ENCODE measurements at places on chromosomes 11 and 22.
A peak's percentile ranks its signal among the peaks of the same experiment; 100 is the strongest.

DNA sequence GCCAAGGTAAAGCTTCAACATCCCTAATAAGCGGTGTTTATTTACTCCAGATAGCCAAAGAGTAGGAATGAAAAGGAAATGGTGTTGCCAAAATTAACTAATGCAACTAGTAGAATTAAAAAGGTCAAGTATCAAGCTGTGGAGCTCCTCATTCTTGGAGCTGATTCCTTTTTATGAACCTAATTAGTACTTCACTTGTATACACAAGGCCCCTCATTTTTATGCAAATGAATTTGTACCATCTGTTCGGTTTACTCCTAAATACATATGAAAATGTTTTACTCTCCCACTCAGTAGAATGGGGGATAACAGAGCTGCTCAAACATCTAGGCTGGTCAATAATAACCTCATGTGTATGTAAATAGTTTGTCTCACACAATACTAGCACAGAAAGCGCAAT lies 426.4 kb upstream of the LUZP2 start:
- DNase-seq, result no peak

GRCh38 chr22:24175160-24175808 lies 6.0 kb upstream of the SUSD2 start:
- peak; percentile 34 for DNase-seq

- DNase-seq, result no peak
These were observed 10.0 kb upstream of the OR5M1 start for GRCh38 chr11:56624661-56625110.

GRCh38 chr11:82939456-82939855 lies 37.9 kb downstream of the DDIAS start:
- no peak for DNase-seq

- no peak for DNase-seq
These were observed 94.4 kb downstream of the LUZP2 start for GRCh38 chr11:24591283-24591682.

DNA sequence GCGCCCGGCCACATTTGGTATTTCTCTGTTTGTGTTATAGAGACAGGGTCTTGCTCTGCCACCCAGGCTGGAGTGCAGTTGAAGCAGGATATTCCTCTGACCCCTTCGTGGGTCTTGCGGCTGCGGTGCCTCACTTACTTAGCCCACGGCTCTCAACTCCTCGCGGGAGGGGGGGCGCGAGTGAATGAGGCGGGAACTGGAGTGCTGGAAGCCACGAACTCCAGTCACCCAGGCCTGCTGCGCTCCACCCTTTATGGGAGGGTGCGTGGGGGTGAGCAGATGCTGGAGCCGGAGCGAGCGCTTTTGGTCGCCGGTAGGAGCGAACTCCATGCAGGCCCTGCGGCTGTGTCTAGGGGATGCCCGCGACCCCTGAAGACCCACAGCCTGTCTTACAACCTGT lies 1.8 kb downstream of the C11orf54 start:
- DNase-seq, result no peak

GRCh38 chr11:39960206-39960605 lies 1499.2 kb downstream of the LRRC4C start:
- no peak for DNase-seq

- no peak for DNase-seq
These were observed 40.8 kb upstream of the SMIM38 start for GRCh38 chr11:69114811-69115523.

DNA sequence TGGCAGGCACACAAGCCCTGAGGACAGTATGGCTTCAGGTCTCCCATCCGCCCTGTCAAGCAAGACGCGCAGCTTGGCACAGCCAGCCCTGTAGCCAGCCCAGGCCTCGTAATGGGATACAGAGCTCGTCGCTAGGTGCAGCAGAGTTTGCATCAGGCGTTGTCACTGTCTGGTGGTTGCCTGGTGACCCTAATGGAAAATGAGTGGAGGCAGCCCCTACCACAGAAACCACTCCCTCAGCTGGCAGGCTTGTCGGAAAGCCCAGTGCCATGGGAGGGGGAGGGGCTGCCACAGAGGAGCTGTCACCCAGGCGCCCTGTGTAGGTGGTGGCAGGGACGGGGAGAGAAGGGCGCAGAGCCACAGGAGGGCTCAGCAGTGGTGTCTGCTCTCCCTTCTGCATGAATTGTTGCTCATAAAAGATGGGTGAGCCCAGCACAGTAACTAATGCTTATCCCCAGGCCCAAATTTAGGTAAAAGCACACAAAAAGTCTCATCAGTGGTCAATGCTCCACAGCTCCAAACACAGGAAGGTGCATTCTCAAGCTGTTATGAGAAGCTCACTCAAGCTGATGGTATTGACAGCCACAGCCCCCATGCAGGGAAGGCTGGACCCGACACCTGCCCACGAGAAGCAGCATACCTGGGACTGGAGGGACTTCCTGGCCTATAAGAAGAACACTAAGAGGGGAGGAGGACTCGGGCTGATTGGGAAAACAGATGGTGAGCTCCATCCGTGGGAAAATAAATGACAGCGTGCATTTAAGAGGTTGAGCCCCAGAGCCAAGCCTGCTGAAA lies 164.6 kb downstream of the ETS1 start:
- DNase-seq, result no peak

- no peak for DNase-seq
These were observed 883.0 kb downstream of the TBC1D22A start for GRCh38 chr22:47645450-47645914.

GRCh38 chr11:70464509-70465361 lies 66.4 kb downstream of the CTTN start:
- DNase-seq, result no peak

GRCh38 chr22:45185718-45186514 lies 22.2 kb downstream of the NUP50 start:
- DNase-seq, result no peak

DNA sequence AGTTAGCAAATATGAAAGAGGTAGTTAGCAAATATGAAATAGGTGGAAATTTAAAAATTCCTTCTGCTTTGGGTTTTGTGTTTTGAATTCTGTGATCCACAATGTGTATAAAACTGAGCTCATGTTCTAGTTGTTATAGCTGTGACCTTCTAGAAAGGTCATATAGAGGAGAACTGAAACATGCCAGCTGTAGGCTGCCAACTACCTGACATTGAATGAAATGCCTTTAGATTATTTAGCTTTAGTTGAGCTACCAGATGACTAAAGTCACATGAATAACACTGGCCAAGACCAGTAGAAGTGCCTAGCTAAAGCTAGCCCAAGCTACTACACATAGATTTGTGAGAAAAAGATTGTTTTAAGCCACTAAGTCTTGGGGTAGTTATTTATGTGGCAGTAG lies 5.8 kb upstream of the TCN1 start:
- DNase-seq, result no peak

DNA sequence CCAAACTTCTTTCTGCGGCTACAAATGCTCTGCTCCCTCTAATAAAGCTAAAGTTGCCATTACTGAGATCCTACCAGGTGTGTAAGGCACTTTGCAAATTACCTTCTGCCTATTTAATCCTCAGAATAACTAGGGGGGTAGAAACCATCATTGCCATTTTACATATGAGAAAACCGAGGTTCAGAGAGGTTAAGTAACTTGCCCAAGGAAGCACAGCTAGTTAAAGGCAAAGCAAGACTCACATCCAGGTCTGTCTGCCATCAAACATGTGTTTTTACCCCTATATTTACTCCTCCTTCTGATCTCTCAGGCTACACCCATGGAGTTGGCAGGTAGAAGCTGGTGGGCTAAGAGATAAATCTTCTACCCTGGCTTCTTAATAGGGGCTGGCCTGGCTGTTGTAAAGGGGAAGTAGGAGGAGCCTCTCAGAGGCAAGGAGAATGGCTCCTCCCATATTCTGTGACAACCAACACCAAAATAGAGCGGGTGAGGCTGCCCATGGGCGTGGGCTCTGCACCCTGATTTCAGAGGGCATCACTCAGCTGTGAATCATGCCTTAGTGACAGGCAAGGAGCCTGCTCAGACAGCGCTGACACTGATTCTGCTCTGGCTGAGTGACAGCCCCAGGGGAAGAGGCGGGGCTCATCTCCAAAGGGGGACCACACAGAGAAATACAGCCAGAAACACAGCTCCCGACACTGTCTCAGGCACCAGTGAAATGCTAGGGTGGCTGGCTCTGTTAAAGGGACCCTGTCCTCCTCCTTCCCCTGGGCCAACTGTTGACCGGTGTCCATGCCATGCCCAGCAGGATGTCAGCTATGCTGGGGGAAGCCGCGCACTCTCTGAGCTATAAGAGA lies 106.8 kb downstream of the ABTB2 start:
- DNase-seq, result no peak

DNA sequence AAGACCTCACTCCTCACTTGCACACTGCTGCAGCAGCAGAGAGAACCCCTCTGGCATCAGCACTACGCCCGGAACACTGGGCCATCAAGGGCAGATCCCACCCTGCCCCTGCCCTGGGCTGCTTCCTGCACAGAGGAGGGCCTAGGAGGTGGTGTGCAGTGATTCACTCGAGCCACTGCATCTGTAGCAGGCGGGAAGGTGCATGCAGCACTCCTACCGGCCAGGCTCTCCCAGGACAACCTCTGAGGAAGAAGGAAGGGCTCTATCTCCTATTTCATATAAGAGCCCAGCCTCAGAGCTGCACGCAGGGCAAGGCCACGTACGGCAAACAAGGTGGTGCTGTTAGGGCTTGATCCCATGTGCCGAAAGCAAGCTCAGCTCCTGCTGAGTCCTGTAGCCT lies 14.2 kb downstream of the RANGAP1 start:
- no peak for DNase-seq

DNA sequence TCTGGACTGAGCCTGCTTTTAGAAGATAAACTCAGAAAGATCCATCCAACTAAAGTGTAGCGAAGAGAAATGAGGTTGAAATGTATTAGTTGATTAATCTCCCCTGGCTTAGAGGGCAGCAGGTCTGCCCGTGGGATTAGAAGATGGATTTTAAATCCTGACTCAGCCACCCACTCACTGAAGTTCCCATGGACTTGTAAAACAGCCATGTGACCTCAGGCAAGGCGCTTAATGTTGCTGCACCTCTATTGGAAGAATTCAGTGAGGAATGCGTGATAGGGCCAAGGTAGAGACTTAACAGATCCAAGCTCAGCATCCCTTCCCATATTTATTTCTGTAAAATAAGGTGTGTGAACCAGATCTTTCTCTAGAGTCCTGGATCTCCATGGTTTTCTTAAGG lies 45.1 kb upstream of the ELF5 start:
- DNase-seq, result no peak

- DNase-seq, result no peak
These were observed 2.9 kb downstream of the MUC2 start for GRCh38 chr11:1077417-1078119.

GRCh38 chr11:42232673-42233072 lies 773.2 kb upstream of the LRRC4C start:
- DNase-seq, result no peak

- DNase-seq, result no peak
These were observed 141.3 kb upstream of the POU2AF2 start for GRCh38 chr11:111104185-111104584.

GRCh38 chr11:66221012-66221411 lies 47.4 kb upstream of the RAB1B start:
- no peak for DNase-seq

DNA sequence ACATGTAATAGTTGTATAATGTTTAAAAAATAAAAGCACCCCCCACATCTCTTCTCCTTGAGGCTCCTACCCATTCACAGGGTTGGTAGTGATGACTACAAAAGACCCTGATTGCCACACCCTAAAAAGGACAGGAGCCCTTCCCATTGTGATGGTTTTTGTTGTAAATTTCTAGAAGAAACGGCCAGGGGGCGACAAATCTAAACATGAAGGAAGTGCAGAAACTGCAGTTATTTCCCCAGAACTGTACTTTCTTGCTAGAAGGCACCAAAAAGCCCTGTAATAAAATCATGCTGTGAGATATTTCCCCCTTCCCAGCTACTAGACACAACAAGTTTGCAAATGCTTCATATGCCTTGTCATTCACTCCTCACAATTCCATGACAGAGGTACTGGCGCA lies 10.8 kb downstream of the PRR5L start:
- no peak for DNase-seq

- DNase-seq, result no peak
These were observed 7.5 kb downstream of the CRYBB1 start for GRCh38 chr22:26610072-26610958.

- DNase-seq, result no peak
These were observed 49.8 kb upstream of the LMO2 start for GRCh38 chr11:33941637-33942160.

DNA sequence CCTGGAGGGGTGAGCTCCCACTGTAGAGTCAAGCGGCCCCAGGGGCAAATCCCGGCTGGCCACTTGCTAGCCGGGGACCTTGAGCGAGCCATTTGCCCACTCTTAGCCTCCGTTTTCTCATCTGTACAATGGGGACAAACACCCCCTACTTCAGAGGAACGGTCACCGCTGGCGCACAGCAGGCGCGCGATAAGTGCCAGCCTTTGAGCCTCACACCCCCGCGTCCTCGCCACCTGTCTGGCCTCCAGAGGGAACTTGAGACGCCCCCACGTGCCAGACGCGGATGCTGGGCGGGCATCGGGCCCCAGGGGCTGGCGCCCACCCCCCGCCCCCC lies 72.6 kb upstream of the TCF20 start:
- DNase-seq, result no peak

GRCh38 chr11:109704432-109704831 lies 282.4 kb downstream of the C11orf87 start:
- DNase-seq, result no peak

GRCh38 chr11:125874556-125875124 lies 12.8 kb upstream of the HYLS1 start:
- peak; percentile 80 for DNase-seq

GRCh38 chr11:130535520-130535919 lies 87.1 kb downstream of the ADAMTS15 start:
- no peak for DNase-seq

- DNase-seq, result no peak
These were observed 11.4 kb downstream of the FAM181B start for GRCh38 chr11:82722231-82722630.

GRCh38 chr22:20249797-20250354 lies 18.2 kb downstream of the RTN4R start:
- DNase-seq, result no peak

DNA sequence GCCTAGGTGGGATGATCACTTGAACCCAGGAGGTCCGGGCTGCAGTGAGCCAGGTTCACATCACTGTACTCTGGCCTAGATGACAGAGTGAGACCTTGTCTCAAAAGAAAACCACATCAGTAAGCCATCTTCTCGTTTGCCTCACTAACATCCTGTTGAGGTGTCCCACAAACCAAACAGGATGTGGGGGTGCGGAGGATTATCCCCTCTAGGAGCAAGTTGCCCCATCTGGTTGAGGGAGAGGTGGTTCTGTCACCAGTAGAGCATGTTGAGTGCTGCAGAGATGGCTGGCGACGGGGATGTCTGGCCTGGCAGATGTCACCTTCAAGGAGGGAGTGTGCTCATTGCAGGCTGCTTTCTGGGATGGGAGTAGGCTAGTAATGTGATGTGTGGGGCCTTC lies 72.4 kb downstream of the ZNRF3 start:
- DNase-seq, result no peak
